ENCODE measurements at places on chromosomes 2 and 18.

DNA sequence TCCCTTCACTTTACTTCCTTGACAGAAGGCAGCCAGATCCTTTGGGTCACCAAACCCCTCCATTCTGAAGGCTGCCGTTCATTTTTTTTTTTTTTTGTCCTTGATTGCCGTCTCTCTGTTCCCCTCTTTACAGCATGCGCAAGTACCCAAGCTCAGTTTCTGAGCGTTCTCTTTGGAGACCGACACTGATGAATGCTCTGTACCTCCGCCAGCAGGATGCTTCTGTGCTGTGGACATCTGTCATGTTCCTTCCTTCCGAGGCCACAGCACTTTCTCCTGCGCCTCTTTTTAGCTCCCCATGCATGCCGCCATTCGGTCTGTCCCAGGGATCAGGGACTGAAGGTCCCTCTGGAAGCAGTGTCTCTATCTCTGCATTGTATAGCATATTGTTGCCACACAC, 278.7 kb upstream of the RAB12 start:
- DNase-seq: no peak

GRCh38 chr2:54528311-54528955, 72.3 kb downstream of the SPTBN1 start:
- DNase-seq: no peak

DNA sequence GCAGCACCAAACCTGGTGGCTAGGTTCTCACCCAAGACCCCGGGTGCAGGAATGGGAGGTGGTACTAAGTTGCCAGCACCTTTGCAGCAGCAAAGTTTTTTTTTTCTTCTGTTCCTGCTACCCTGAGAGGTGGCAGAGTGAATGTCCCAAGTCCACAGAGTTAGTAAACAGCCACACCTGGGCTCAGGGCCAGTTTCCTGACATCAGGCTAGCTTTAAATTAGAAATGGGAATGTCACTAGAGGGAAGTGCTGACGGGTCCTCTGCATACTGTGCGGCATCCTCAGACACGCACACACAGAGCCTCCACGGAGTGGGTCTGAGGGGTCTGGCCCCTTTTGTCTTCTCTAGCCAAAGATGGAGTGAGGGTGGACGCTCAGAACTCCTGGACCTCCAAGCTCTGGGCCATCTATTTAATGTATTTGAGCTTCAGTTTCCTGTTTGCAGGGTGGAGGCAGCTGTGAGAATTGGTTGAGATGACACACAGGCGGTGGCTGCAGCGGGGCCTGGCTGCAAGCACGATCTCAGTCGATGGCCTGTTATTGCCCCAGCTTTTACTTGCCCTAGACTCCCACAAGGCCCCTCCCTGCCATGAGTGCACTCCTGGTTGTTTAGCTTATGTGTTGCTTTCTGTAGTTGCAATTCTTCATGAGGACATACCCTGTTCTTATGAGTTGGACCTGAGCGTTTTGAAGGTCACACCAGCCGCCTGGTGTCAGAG, 751.4 kb upstream of the HS6ST1 start:
- DNase-seq: no peak

DNA sequence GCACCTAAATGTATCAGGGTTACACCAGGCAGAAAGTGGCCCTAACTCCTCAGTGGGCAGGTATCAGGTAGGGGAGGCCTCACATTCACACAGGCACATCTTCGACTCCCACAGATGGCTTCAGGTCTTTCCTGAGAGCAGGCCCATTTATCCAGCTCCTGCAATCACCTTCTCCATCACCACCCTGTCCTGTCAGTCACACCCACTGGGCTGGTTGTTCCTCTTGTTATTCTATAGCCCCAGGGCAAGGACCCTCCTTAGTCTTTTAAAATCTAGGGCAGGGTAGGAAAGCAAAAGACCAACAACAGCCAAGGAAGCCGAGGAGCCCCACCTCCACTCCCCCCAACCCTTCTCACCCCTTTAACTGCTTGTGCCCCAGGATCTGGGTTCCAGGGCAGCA, 9.1 kb upstream of the HOXD4 start:
- DNase-seq: no peak

- no peak for DNase-seq
Observed at GRCh38 chr2:68687018-68687417, 43.6 kb downstream of the PROKR1 start.
